Activated naive CD8-positive, alpha-beta T cell treated with anti-CD3 and anti-CD28 coated beads for 36 hours (primary cell): ENCODE measurements at places on chromosomes 5 and 9. TPM values are rescaled to one million over a fixed set of nuclear protein-coding genes. Genes with fewer than 3 reads are reported as not detected.

DNA sequence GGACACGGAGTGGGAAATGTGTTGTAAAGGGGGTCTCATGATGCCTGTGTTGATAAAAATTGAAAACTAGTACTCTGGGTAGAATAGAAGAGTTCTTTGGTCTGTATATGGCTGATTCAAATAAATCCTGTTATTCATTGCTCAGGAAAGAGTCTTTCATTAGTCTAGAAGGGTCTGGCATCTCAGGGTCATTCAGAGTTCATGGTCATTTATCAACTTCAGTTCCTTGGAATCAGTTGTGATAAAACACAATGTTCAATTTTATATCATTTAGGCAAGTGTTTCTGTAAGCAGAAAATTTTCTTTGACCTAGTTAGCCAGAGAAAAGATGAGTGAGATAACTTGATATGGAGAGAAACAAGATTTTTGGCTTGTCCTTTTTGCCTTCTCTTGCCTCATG is 36.3 kb downstream of the SPATA31D1 start:
- no peak for DNase-seq

DNA sequence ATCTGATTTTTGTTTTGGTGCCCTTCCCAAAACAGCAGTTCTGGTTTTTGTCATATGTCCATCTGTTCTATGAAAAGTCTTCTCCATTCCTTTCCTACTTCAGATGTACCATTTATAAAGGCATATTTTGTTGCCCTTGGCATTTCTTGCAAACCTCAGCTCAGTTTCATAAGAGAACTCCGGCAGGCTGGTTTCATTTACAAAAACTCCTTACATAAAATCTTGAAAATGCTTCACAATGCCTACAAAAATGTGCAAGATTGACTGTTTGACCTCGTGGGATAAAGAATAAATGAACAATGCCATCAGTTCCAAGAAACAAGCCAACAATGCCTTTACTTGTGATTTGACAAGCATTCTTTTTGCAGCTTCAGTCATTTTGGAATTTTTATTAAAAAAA is 39.1 kb upstream of the CTNNAL1 start:
- no peak for DNase-seq

DNA sequence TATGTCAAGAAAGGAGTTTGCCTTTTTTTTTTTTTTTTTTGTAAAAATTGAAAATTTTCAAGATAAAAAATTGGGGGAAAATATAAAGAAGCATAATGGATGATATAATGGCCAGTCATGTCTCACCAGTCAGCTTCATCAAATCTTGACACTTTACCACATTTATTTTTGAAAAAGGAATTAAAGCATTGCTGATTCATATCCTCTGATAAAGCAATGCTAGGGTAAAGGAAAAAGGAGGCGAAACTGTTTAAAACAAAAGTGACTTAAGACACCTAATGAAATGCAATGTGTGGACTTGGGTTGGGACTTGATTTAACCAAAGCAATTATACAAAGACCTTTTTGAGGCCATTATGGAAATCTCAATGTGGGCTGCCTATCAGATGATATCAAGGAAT is 208.5 kb downstream of the ARHGAP26 start:
- DNase-seq: no peak

- DNase-seq: no peak
Measured at GRCh38 chr9:69816735-69817134, 3.9 kb upstream of the CFAP95 start.

DNA sequence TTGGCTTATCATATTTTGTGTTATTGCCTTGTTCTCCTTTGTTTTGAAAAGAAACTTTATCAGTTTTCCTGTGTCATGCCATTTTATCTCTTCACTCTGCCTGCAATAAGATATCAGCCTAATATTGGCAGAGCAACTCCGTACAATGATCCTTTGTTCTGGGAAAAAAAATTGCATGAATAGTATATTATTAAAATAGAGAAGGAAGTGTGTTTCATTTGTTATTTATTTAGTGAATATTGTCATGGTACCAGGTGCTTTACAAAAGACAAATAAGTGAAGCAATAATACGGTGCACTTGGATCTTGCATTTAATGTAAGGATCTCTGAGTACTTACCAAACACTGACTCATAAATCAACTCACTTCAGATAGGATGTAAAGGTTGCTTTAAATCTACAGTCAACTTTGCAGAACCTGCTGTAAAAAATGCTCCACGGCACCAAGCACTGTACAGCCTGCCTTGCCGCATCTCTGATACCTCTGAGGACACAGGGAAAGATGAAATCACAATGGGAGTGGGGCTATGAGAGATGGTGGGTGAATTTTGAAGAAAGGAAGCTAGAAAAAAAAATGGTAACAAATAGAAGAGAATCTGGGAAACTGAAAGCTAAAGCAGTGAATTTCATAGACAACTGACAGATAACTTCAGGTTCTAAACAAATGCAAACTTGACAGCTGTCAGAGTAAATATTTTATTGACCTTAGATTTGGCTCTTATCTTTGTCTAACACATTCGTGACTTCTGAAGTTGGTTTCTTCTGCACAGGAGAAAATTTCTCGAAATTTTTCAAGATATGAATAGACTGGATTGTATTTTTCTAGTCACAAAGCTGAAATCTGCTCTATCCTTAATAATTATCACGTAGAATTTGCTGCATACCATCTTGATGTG is 232.1 kb downstream of the ENC1 start:
- DNase-seq: no peak

- DNase-seq: no peak
Measured at GRCh38 chr5:72559866-72560766, 52.9 kb upstream of the ZNF366 start.

DNA sequence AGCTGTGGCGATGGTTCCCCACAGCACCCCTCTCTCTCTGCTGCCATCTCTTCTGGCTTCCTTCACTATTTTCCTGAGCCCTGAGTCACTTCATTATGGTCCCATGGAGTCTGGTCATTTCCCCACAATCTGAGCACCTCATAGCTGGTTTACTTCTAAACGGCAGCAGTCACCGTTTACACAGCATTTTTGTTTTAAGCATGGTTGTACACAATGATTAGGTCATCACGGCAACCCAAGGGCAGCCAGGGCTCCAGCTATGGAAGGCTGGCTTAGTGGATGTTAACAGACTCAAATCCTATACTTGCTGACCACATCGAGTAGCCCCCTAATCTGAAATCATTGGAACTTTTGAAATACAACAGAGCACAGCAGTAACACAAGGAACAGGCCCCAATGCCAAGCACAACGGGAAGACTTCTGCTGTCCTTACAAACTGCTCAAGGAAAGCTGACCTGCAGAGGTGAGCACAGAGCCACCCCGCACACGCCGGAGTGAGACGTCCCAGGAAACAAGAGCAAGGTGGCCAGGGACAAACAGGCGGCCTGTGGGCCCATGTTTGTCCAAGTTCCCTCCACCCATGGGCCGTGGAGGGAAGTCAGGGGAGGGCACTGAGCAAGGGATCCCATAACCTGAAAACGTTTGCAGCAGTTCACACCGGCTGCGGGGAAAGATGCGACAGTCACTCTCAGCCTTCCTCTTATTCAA is 22.9 kb downstream of the CAMSAP1 start:
- no peak for DNase-seq

- DNase-seq: no peak
Measured at GRCh38 chr9:101671567-101671966, 66.9 kb downstream of the GRIN3A start.

DNA sequence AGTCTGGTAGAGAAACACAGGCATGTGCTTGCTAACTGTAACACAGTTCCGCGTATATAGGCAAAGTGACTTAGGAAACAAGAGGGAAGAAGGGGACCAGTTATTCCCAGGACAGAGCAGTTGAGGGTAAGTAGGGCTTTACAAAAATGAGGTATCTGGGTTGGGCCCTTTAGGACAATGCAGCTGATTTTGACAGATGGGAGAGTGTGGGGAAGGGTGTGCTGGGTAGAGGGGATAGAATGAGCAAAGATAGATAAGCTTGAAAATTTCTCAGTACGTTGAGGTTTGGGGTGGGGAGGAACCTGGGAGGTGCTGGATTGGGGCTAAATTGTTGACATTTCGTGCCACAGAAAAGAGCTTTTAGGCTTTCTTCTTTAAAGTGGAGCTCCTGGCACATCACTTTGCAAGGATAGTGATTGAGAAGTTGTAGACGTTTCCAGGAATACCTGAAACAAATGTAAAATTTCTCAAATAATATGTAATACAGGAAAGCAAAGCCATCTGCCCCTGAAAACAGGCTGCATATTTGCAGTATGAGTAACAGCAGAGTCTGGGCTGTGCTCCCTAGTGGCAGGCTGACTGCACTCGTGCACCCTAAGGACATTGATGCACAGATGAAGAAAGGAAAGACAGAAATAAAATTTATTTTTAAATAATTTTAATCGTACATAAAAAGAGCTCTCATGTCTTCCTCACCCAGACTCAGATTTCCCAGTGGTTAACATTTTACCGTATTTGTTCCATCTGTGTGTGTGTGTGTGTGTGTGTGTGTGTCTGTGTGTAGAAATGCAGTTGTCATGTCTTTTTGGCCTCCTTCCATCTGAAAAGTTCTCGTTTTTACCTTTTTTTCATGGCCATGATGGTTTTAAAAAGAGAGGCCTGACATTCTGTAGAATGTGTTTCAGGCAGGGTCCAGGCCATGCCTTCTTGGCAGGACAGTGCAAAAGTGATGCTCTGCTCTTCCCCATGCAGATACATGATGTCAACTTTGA is 144.9 kb upstream of the DMRT1 start:
- no peak for DNase-seq

DNA sequence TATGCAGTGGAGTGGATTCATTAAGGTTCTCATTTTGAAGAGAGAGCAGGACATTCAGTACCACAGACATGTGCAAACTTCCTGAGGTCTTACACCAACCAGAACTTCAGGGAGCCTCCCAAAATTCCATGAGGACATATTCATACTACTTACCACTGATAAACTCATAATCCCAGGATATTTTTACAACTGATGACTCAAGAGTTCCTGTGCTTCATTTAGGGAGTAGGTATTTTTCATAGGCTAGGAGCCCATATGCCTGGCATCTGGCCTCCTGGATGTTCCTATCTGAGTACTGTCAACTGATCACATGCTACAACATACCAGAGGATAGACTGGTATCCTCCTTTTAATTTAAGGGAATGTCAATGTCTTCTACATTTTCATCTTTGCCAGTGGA is 578.0 kb downstream of the EFNA5 start:
- no peak for DNase-seq

GRCh38 chr5:67815455-67816391 is 399.8 kb upstream of the PIK3R1 start:
- DNase-seq: no peak

- no peak for DNase-seq
Measured at GRCh38 chr9:106896695-106897094, 33.7 kb downstream of the ZNF462 start.

- DNase-seq: no peak
Measured at GRCh38 chr5:175814691-175815090, 56.7 kb upstream of the CPLX2 start.

GRCh38 chr9:71763832-71764231 is 4.5 kb downstream of the CEMIP2 start:
- DNase-seq: no peak

GRCh38 chr9:78923966-78924659 is 627.2 kb downstream of the PSAT1 start:
- no peak for DNase-seq

- DNase-seq: no peak
Measured at GRCh38 chr5:9653811-9654210, 23.7 kb upstream of the TAS2R1 start.

- DNase-seq: no peak
Measured at GRCh38 chr5:154276973-154277331, 86.4 kb downstream of the GALNT10 start.

DNA sequence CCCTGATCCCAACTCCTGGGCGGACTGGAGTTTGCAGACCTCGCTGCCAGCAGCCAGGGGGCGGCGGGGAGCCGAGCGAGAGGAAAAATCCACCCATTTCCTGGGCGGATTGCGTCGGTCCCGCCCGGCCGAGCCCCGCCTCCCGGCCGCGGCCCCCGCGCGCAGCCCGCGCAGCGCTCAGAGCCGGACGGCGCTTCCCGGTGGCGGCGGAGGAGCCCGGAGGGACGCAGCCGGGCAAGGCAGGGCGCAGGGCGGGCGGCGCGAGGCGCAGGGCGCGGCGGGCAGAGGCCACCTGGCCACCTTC is at the start of gene OLFM1:
Gene OLFM1 (plus strand): TSS at position 180 of the 304 bp plus-strand sequence. CDS start 322 bp downstream, outside the sequence.
- DNase-seq: peak; percentile 63

Gene ZNF608
- 0.06 TPM for total RNA-seq

Gene POLR1E
- total RNA-seq: 78.7 TPM

Gene NLN
- total RNA-seq: 48.5 TPM

Gene BRINP1
- not detected for total RNA-seq

Gene TCF7
- 68.7 TPM for total RNA-seq

Gene SUSD3
- 28.8 TPM for total RNA-seq
